Activated CD4-positive, alpha-beta T cell treated with anti-CD3 and anti-CD28 coated beads, Interleukin-2, amount 50 U/mL, for 24 hours (primary cell): ENCODE measurements at places on chromosomes 3 and 15.

GRCh38 chr15:74843891-74844299 is 939 bp upstream of the ULK3 start:
- DNase-seq, result no peak

- DNase-seq, result peak; percentile 16
Measured at GRCh38 chr15:77418966-77419835, 703 bp downstream of the PEAK1 start.

DNA sequence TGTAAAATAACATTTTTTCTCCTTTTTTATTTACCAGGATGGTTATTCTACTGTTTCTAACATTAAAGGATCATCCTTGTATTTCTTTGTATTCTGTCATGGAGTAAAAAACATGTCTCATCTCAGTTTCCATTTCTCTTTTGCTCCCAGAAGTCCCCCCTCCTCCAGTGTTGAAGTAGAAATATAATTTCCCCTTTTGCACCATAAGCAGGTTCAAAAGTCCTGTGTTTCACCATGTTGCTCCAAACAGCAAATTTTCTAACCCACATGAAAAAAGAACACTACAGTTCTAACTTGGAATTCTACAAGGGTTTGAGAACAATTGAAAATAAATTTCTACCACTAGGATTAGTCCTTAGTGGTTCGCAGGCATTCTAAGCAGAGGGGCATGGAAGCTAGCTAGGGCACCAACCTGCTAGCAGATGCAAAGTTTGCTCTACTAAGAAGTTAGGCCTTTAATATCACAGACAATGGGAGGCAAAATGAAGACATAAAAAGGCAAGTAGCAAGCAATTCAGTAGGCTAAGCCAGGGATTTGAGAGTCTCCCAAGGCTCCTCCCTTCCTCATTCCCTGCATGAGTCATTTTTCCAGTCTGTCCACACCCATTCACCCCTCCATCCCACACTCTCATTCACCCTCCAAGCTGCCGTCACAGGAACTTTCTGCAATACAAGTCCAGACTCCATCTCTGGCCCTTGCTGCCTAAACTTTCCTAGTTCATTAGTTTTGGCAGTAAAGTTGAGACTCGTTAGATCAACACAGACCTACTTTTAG is 2.3 kb upstream of the MBNL1 start:
- no peak for DNase-seq

- DNase-seq, result no peak
Measured at GRCh38 chr15:36469311-36469966, 110.0 kb upstream of the CDIN1 start.

DNA sequence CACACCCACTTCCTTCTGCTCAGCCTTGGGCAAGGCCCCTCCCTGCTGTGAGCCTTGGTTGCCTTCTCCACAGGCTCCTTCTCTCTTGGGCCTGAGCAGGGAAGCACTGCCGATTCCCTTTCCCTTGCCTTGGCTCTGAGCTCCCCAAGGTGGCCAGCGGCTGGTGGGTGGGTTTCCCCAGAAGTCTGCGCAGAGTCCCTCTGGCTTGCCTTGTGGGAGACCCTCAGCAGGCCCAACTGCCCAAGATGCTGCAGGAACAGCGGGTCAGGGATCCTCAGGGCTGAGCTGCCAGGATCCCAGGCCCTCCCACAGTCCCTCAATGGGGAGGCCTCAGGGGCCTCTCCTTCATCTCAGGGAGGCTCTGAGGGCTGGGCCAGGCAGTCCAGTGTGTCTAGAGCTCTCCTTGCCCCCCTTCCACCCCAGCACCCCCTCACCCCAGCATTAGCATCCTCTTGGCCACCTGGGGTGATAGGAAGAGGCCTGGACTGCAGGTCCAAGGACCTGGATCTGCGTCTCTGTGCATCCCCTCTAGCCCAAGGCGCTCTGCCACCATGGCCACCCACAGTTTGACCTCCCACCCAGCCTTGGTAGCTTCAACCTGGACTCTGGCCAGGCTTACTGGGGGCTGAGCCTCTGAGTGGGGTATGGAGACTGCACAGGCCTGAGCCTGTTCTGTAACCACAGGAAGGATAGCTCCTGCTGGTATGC is 68.6 kb downstream of the EXOG start:
- DNase-seq, result no peak

GRCh38 chr3:31634476-31634875 is 101.8 kb downstream of the STT3B start:
- no peak for DNase-seq

DNA sequence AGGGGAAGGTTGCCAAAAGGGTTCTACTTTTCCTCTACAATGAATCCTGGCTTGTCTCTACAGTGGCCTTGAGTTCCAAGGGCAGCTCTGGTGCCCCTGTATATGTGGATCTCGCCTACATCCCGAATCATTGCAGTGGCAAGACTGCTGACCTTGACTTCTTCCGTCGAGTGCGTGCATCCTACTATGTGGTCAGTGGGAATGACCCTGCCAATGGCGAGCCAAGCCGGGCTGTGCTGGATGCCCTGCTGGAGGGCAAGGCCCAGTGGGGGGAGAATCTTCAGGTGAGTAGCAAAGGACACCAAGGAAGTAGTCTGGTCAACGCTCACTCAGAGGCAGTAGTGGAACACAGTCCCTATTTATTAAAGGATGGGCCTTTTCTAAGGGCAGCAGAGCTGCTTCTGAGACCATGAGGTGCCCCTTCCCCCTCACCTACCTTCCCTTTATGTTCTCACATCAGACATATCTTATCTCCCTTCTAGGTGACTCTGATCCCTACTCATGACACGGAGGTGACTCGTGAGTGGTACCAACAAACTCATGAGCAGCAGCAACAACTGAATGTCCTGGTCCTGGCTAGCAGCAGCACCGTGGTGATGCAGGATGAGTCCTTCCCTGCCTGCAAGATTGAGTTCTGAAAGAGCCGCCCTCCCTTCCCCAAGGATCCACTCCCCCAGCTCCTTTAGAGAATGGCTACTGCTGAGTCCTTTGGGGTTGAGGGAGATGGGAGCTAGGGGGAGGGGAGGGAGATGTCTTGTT is 12.4 kb downstream of the MAP1A start:
- no peak for DNase-seq

- no peak for DNase-seq
Measured at GRCh38 chr3:14872706-14873105, 53.9 kb downstream of the FGD5 start.

GRCh38 chr3:194093842-194094241 is 42.1 kb upstream of the HES1 start:
- no peak for DNase-seq

GRCh38 chr3:144403040-144403457 is 431.4 kb downstream of the DIPK2A start:
- no peak for DNase-seq

- DNase-seq, result no peak
Measured at GRCh38 chr3:96086018-96086417, 728.4 kb upstream of the EPHA6 start.

DNA sequence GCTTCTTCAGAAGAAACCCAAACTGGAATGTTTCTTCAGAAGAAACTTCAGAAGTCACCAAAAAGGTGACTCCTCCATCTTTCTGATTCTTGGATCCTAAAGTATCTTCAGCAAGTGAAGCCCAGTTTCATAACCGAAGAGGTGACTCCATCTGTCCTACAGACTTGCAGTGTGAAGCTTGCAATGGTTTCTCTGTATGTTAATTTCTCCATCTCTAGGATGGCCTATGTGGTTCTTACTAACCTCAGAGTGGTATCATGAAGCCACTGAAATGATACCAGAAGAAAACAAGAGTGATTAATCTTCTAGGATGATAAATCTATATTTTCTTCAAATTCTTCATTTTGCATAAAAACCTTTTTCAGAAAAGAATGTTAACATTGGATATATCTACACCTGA is 495 bp upstream of the AQP9 start:
- DNase-seq, result no peak

DNA sequence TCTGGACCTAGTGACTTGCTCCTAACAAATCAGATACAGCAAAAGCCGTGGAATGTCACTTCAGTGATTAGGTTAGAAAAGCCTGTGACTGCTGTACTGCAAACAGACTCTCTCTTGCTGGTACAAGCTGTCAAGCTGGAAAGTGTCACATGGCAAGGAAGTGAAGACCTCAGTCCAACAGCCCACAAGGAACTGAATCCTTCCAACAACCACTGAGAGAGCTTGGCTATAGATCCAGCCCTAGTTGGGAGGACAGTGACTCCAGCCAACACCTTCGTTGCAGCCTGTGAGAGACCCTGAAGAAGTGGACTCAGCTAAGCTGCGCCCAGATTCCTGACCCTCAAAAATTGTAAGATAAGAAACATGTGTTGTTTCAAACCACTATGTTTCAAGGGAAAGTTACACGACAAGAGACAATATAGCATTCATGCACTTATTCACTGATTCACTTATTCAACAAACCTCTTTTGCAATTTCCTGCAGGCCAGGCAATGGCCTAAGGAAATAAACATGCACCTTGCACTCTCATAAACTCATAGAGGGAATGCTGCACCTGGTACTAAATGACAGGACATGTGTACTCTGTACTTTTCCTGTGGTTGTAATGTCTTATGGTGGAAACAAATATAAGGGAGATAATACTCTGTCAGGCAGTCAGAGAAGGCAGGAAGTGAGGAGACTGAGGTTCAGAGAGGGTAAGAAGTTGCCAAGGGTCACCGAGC is 142.9 kb downstream of the CADPS start:
- no peak for DNase-seq

DNA sequence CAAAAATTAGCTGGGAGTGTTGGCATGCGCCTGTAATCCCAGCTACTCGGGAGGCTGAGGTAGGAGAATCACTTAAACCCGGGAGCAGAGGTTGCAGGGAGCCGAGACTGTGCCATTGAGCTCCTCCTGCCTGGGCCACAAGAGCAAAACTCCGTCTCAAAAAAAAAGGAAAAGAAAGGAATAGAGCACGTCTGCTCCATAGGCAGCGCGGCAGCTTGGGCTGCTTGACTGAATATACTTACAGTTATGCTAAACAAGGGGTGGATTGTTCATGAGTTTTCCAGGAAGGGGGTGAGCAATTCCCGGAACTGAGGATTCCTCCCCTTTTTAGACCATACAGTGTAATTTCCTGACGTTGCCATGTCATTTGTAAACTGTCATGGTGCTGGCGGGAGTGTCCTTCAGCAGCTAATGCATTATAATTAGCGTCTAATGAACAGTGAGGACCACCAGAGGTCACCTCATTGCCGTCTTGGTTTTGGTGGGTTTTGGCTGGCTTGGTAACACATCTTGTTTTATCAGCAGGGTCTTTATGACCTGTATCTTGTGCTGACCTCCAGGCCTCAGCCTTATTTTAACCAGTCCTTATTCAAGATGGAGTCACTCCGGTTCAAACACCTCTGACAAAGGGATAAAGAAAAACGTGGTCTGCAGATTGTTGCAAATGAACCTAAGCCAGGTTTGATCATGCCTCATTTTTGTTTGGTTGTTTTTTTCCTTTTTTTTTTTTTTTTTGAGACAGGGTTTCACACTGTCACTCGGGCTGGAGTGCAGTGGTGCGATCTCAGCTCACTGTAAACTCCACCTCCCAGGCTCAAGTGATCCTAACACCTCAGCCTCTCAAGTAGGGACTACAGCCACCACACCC is 24.9 kb upstream of the SENP5 start:
- no peak for DNase-seq

DNA sequence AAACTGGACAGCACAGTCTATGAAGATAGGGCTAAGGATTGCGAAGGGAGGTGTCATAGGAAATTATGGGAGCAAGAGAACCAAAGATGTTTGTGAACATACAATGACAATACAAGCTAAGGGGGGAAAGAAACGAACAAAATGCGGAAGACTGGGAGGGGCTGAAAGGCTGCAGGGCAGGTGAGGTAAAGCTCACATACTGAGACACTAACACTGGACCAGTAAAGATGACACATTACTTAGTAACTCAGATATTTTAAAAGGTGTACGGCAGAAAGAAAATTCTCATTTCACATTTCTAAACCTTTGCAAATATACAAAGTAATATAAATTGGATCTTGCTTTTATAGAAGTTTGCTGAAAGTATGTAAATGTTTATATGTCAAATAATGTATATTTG is 10.1 kb downstream of the CLDND1 start:
- DNase-seq, result no peak

GRCh38 chr3:144708437-144708836 is 736.8 kb downstream of the DIPK2A start:
- DNase-seq, result no peak

DNA sequence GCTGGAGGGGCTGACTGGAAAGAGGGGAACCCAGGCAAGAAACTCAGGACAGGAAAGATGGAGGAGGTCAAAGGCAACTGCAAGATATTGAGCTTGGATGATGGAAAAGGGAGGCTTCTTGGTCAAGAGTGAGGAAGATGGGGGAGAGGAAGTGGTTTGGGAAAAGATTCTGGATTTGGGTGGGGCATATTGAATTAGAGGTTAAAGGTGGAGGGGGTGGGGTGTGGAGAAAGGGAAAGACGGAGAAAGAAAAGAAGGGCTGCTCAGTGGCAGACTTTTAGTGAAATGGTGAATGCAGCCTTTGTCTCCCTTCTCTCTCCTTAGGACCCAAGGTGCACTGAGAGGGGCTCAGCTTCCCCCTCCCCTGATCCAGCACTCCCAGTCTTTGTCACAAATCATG is 655 bp upstream of the FAM3D start:
- DNase-seq, result no peak

GRCh38 chr3:24943961-24944360 is 449.3 kb upstream of the THRB start:
- no peak for DNase-seq

- no peak for DNase-seq
Measured at GRCh38 chr3:147915057-147915456, 505.9 kb downstream of the ZIC1 start.

DNA sequence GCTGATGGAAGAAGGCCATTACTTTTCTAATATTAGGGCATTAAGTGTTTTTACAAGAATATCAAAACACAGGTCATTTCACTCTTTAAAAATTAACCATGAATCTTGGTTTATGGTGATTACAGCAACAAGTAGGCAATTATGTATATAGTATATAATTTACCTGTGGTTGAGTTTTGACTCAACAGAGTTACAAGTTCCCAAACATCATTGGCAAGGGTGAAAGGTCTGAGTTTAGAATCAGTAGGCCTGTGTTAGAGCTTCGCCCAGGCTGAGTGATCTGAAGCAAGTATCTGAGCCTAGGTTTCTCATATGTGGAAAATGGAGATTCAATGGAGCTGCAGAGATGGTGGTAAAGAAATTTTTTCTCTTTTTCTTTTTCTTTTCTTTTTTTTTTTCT is 25.1 kb upstream of the LPP start:
- DNase-seq, result no peak

- no peak for DNase-seq
Measured at GRCh38 chr3:66314455-66314854, 93.7 kb downstream of the SLC25A26 start.

GRCh38 chr15:101003081-101003480 is 83.9 kb downstream of the LRRK1 start:
- DNase-seq, result no peak

GRCh38 chr3:194485881-194486539 is 792 bp downstream of the ATP13A3 start:
- DNase-seq, result peak; percentile 49

DNA sequence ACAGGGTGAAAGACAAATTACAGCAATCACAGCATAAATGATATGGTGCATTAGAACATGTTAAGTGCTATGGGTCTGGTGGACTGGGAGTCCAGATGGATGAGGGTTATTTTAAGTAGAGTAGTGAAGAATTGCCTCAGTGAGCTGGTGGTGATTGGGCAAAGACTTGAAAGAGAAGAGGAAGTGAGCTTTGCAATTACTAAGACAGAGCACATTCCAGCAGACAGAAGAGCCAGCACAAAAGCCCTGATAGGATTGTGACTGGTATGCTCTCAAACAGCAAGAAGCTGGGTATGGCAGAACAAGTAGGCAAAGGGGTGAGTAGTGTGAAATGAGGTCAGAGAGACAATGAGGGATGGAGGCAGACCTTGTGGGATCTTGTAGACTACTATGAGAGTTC is 2.1 kb upstream of the ACKR4 start:
- no peak for DNase-seq

GRCh38 chr3:30685267-30685667 is 78.9 kb downstream of the TGFBR2 start:
- DNase-seq, result no peak
